ENCODE measurements at places on chromosomes 16 and 17.
A peak's percentile ranks its signal among the peaks of the same experiment; 100 is the strongest.

DNA sequence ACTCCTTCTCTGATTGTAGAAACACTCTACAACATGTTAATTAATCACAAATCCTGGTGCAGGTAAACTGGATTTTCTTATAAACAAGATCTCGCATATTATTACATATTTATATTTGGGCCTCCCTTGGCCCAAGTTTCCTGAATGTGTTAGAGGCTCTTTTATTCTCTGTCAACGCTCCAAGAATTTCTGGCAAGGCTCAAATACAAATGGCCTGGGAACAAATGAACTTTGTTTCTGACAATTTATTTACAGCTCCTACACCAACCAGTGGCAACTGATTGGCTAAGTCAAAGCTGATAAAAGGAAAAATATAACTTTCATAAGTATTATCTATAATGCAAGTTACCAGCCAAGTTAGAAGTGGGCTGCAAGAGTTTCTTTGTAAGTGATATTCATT is 64.9 kb upstream of the CORO6 start:
- DNase-seq, result no peak

DNA sequence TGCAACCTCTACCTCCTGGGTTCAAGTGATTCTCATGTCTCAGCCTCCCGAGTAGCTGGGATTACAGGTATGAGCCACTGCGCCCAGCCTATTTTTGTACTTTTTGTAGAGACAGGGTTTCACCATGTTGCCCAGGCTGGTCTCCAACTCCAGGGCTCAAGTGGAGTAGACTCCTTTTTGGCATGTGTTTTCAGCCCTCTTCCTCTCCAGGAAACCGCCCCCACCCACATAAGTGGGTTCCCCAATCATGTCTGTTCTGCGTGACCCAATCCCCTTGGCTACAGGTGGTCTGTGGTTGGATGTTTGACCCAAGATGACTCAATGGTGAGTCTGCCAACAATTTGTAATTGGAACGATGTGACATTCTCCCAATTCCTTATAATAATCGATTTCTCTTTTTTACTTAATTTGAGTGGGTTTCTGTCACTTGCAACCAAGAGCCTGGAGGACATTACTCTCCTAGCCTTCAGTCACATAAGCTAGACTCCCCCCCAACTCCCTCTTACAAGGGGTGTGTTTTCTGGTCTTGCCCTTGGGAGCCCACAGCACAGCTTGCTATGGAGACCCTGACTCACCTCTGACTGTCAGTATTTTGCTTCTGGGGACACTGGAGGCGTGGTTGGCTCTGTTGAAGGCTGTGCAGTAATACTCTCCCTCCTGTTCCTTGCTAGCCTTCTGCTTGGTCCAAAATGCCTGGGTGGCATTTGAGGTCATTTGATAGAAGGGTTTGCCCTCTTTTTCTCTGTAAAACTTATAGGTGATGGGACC is 34.9 kb downstream of the PECAM1 start:
- DNase-seq, result no peak

DNA sequence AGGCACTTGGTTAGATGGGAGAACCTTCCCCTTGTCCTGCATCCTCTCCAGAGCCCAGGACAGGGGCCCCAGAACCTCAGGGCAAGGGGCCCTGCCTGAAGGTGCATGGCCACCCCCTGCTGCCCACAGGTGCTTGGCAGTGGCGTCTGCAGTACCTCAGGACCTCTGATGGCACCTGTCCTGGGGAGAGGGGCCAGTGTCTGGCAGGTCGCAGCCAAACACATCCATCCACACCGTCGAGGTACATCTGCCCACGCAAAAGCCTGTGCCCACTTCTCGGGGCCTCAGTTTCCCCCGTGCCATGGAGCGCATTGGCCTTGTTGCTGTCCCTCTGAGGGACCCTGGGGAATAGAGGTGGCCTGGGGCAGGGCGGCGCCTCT is 9.3 kb downstream of the MAP2K3 start:
- no peak for DNase-seq

- peak; percentile 51 for DNase-seq
Observed at GRCh38 chr16:52573365-52574299, 26.7 kb upstream of the TOX3 start.

- no peak for DNase-seq
Observed at GRCh38 chr17:56440419-56440818, 153.1 kb upstream of the NOG start.

GRCh38 chr16:70429888-70430666 is 8.8 kb downstream of the ST3GAL2 start:
- no peak for DNase-seq

- DNase-seq, result no peak
Observed at GRCh38 chr16:89621136-89621697, 7.8 kb downstream of the DPEP1 start.

- DNase-seq, result no peak
Observed at GRCh38 chr16:89037261-89038152, 56.1 kb upstream of the ACSF3 start.

- DNase-seq, result peak; percentile 44
Observed at GRCh38 chr17:82300707-82301270, 16.6 kb downstream of the CD7 start.

DNA sequence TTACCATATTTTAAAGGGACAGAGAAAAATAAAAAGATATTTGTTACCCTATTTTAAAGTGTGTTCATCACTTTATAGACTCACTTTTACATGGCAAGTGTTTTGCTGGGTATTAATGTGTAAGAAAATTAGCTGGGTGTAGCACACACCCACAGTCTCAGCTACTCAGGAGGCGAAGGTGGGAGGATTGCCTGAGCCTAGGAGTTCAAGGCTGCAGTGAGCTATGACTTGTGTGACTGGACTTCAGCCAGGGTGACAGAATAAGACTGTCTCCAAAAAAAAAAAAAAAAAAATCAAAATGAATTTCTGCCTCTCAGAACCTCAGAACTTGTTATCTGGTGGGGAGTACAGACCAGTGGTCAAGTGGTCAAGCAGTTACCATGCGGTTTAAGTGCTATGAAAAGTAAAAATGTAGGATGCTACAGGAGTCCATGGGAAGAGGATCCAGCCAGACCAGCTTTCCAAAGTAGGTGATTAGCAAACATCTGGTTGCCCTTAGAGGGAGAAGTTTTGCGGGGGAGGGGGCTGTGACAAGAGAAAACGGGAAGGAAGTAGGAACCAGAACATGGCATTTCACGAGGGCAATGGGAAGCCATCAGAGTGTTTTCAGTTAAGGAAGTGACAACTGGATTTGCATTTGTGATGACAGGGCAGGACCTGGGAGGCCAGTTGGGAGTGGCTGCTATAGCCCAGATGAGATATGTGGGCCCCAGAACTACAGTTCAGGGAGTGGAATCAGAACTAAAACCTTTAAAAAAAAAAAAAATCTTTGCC is 13.9 kb downstream of the CNEP1R1 start:
- DNase-seq, result no peak

- DNase-seq, result peak; percentile 1
Observed at GRCh38 chr17:1002771-1003555, 6.0 kb downstream of the TIMM22 start.

- no peak for DNase-seq
Observed at GRCh38 chr16:68353366-68353765, 42.5 kb downstream of the PRMT7 start.

DNA sequence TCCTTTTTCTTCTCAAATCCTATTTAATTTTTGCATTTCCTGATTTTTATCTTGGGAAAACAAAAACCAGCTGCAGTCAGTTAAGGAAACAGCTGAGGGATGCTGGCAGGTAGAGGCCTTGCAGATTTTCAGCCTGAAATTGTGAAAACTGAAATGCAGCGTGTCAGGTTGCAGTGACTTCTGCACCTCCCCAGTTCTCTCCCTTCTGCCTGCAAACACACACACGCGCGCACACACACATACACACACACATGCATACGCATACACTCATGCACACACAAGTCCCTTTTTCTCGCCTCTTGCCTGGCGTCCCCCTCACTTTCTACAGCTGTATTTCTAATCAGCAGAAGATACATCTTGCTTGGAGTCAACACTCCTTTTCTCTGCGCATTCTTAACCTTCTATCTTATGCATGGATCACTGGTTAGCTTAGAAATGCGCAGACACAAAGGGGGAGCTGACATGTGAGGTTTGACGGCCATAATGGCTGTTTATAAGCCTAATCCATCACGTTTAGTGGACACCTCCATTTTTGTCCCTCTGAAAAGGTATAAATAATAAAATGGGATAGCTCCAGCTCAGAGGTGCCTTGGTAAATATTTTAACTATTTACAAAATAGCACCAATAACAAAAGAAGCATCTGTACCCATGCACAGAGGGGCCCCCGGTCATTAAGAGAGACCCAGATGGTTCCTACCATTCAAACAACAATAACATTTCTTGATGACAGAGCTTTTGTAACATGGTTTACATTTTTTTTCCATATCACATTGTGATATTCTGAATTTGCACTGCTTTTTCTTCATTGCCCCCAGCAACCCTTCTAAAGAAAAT is 392.1 kb upstream of the SALL1 start:
- DNase-seq, result peak; percentile 71

DNA sequence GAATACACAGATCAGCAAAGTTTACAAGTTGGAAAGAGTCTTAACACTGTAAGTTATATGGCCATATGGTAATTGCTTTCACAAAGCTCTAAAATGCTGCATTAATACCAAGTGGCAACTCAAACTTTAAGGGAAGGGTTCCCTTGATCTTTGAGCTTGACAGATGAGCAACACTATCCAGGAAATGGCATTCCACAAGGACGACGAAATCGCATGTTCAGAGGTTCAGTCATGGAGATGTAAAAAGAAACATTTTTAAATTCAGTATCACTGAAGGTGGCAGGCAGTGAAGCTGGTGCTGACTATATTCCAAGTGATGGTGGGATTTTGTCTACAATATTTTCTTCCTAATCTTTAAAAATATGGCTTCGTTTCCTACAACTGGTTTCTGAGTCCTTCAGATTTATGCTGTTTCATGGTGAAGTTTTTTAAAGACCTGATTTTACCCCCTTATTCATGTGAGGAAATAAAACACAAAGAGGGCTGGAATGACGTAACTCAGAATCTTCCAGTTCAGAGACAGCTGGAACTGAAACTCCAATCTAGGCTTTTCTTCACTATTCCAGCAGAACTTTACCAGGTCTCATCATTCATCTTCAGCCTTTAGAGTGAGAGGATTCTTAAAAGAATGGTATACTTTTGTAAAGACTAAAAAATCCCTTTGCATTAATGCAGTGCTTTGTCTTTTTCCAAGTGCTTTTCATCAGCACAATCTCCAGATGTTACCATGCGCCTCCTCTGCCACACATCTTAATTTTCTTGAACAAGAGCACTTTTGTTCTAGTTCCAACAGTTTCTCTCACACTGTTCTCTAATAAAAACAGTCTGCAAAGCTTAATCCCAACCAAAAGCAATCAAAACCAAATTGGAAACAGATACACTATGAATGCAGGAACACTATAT is 20.2 kb downstream of the CHCT1 start:
- no peak for DNase-seq

DNA sequence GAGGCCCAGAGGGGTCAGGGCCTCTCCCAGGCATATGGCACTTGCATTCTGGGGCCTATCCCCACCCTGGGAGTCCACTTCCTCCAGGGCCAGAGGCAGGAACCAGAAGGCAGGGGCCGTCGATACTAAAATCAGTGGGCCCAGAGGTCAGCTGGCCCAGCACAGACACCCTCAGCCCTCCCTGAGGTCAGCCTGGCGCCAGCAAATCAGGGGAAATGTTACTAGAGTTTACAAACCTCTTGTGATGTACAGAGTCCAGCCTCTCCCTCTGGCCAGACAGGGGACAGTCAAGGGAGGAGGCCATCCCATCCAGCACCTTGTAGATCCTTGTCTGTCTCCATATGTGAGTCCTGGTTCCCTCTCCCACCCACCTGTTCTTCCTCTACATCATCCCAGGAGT is 10.8 kb downstream of the CDH5 start:
- DNase-seq, result no peak

- no peak for DNase-seq
Observed at GRCh38 chr17:47735536-47736011, 2.5 kb downstream of the TBX21 start.

- no peak for DNase-seq
Observed at GRCh38 chr16:66507731-66508239, 42.1 kb downstream of the TK2 start.

DNA sequence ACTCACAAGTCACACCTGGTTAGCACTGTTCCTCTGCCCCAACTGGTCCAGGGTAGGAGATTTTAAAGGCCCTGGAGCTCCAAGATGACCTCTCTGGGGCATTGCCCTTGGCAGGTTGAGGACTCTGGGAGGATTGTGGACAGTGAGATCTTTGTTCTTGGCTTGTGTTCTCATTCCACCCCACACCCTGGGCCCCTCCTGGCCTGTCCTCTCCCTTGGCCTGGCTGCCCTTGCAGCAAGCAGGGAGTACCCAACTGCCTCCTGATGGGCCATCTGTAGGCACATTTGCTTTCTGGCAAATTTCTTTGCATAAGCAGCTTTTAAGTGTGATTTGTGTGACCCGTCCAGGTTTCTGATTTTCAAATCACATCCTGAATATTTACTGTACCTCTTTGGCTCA is 239.6 kb downstream of the UTP18 start:
- no peak for DNase-seq

GRCh38 chr17:34154961-34155730 is 99.9 kb upstream of the CCL2 start:
- no peak for DNase-seq

DNA sequence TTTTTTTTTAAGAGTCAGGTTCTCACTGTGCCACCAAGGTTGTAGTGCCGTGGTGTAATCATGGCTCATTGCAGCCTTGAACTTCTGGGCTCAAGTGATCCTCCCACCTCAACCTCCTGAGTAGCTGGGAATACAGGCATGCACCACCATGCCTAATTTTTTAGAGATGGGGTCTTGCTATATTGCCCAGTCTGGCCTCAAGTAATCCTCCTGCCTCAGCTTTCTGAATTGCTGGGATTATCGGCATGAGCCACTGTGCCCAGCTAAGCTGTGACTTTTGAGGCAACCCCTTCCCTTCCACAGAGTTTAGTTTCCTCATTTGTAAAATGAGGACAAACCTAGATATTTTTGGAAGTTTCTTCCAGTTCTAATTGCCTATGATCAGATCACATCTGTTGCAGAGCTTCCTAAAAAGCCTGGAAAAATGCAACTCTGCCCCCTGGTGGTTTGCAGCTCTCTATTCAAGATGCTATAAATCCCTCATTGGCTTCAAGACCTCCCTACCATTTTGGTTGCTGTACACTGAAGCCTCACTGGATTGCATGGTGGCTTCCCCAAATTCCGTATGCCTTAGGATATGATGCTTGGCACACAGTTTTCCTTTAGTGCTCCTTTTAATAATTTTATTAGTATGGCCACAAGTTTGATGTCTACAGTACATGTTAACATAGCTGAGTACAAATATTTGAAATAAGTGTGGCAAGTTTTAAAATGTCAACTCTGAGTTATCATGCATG is 19.3 kb downstream of the GDE1 start:
- peak; percentile 61 for DNase-seq

DNA sequence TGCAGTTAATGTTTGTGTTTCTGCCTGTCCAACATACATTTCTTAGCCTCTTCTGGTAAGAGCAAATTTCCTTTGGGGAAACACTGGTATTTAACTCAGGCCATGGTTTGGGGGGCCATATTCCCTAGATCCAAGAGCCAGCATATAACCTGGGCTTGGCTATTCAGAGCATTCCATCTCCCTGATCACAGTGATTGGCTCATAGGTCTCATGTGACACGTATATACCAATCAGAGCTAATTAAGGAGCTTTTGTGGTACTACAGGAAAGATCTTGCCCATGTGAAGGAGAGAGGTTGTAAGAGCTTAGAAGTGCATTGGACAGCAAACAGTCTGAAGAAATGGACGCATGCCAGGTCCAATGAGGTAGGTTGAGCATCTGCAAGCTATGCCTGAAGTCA is 33.4 kb upstream of the GPR139 start:
- DNase-seq, result no peak

- DNase-seq, result no peak
Observed at GRCh38 chr17:54901230-54901822, 674 bp downstream of the TOM1L1 start.

Measured in NCI-H774 (cell line).